ENCODE measurements at places on chromosomes 16 and 17.

DNA sequence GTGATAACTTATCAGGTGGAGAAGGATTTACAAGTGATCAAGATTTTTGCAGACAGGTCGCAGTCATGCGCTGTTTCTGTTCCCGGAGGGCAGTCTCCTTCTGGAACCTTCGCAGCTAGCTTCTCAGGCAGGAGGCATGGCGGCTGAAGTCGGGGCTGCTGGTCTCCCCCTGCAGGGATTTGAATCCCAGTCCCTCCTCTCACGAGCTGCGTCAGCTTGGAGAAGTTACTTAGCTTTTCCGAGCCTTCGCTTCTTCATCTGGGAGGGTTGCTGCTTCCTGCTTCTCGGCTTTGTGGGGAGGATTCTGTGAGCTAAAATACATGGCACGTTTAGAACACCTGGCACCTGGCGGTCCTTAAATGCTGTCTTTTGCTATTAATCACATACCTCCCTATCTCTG lies 287.8 kb upstream of the FOXF1 start:
- DNase-seq = no peak

DNA sequence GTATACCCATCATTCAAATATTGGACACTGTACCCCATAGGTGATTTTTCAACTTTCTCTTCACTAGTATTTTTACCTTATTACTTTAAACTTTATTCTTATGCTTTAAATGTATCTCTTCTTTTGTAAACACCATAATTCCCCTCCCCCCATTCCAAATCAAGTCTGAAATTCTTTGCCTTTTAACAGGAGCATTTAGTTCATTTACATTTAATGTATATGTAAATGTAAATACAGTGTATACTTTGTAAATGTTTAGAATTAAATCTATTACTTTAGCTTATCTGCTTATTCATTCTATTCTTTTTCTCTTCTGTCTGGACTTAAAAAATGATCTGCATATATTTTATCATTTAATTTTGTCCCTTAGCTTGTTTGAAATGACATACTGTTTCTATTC lies 30.0 kb upstream of the ADGRG1 start:
- no peak for DNase-seq

- DNase-seq = no peak
These were observed 220.1 kb upstream of the MPHOSPH6 start for GRCh38 chr16:82389956-82390650.

- DNase-seq = no peak
These were observed 33.7 kb upstream of the VPS4A start for GRCh38 chr16:69277413-69277812.

- DNase-seq = no peak
These were observed 2.2 kb downstream of the JUP start for GRCh38 chr17:41784207-41784744.

DNA sequence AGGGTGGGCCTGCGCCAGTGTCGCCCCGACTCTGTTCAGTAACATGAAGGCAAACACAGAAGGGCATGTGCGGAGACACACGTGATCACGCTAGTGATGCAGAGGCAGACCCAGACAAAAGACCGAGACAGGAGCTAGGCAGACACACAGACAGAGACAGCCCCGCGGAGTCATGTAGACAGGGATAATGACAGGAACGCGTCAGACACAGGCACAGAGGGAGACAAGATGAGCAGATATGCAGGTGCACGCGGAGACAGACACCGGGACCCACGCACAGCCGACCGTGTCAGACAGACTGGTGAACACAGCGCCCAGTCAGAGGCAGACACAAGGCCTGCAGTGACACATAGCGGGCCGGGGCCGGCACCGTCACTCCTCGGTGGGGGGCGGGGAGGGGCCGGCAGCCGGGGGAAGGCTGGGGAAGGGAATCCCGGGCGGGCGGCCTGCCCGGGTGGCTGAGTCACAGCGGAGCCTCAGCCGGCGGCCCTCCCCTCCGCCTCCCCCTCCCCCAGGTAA lies 7.4 kb downstream of the KDM6B start:
- peak; percentile 93 for DNase-seq

- DNase-seq = no peak
These were observed 14.4 kb downstream of the HSD17B2 start for GRCh38 chr16:82049484-82049883.

DNA sequence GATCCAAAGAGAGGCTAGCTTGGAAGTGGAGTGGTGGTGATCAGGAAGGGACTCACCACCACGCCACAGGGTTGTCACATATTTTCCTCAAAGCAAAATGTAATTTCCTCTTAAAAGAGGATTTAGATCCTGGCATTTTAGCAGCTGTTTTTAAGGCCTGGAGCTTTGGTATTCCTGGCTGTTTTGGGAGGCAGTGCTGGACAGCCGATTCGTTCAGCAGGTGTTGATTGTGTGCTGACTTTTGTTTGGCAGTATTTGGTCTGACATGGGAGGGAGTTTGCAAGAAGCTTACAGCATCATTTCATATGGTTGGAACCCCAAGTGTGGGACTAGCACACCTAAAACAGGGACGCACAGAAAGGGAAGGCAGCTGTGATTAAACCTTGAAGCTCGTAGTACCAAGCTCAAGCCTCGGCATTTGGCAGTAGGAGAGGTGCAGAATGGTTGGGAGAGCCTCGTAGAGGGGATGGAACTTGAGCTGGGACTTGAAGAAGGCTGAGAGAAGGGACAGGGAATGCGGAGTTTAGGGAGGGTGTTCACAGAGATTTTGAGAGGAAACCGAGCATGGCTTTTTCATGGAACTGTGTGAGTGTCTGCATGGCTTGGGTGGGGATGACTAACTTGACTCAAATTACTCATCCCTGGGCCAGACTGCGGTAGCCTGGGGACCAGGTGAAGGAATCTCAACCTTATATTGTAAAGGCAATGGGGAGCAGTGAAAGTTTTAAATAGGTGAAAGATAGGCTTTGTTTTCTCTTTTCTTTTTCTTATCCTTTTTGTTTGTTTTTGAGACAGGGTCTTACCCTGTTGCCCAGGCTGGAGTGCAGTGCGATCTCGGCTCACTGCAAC lies 52.3 kb downstream of the RPTOR start:
- DNase-seq = peak; percentile 19

DNA sequence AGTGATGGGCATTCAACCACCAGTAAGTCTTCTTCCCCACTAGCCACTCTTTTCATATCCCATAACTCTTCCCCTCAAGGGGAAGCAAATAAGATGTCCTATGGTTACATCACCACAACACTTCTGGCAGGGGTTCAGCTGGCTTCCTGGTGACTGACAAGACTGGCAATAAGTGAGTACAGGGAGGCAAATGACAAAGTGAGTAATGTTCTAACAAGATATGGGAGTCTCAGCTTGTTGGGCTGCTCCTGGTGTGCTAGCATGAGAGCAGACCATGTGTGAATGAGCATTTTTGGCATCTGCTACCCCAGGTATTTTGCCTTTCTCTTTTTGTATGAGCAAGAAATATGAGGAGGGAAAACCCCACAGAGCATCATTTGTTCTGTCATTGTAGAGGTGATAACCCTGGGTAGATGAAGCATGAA lies 9.9 kb downstream of the TMIGD1 start:
- DNase-seq = peak; percentile 43

- DNase-seq = no peak
These were observed 8.4 kb downstream of the MYO1C start for GRCh38 chr17:1484060-1484535.

DNA sequence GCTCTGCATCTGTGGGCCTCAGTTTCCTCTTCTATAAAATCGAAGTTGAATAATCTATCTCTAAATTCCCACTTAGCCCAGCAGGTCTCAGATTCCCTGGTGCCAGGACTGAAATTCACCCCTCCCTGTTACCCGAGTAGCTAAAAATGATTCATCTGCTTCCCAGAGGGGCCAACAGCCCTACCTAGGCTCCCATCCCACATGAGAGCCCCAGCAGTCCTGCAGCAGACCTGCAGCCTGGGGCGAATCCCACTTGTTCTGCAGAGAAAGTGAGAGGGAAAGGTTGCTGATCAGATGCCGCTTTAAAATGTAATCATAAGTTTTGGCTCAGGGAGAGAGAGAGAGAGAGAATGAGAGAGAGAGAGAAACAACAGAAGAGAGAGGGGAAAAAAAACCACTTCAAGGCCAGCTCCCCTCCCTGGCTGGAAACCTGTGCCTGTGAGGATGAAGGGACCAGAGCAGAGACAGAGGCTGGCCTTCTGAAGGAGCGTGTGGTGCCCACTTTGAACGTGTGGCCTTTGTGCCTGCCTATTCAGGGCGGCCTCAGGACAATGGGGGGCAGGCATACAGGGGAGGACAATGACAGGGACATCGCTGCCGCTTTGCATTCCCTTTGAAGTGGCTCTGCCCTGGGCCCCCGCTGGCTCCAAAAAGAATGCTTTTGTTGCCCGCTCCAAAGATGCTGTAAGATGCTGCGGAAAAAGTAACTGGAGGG lies 85.2 kb upstream of the NKD1 start:
- no peak for DNase-seq

DNA sequence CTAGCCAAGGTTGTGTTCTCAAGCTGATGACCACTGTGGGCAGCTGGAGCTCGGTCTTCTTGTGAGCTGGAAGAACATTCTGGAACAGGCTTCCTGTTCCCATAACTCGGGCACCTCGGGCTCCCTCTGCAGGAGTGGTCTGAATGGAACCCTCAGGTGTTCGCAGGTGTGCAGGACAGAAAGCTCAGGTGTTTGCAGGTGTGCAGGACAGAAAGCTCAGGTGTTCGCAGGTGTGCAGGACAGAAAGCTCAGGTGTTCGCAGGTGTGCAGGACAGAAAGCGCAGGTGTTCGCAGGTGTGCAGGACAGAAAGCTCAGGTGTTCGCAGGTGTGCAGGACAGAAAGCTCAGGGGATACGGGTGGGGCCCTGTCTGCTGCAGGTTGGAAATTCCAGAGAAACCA lies 109.0 kb upstream of the CACNG5 start:
- no peak for DNase-seq

- DNase-seq = no peak
These were observed 5.5 kb upstream of the MAF start for GRCh38 chr16:79605999-79606398.

DNA sequence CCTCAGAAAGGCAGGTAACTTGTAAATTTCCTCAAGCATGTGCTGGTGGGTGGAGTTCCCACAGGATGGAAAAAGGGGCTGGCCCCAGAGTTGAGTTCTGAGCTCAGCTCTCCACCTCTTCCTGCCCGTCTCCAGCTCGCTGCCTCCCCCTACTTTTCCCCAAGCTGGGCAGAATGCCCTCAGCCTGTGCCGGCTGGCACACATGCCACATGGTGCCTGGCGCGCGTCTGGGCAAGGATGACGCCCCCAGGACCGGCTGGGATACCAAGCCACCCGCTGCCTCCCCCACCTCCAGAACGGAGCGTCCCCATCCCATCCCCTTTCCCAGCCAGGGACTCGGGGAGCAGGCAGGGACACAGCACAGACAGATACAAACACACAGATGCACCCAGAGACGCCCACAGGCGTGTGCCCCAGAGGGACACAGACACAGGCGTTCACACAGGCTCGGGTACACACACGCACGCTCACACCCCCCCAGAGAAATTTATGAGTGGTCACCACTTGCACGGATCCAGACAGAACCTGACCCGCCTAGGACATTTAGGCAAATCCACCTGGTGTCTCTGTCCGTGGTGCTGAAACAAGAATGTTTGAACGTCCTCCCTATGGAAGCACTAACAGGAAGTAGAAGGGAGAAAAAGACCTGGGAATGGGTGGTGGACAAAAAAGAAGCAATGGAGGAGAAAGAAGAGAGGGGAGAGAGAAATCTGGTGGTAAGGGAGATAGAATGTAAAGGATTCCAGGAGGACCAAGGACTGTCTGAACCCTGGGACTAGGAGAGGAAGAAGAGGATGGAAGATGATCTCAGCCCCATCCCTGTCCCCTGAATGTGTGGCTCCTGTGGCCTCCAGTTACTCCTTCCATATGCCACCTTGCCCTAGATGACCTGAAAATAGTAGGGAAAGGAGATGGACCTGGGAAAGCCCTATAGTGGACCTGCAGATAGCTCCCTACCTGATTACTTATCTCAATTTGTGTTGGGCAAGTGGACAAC lies 15.5 kb downstream of the NEUROD2 start:
- no peak for DNase-seq

DNA sequence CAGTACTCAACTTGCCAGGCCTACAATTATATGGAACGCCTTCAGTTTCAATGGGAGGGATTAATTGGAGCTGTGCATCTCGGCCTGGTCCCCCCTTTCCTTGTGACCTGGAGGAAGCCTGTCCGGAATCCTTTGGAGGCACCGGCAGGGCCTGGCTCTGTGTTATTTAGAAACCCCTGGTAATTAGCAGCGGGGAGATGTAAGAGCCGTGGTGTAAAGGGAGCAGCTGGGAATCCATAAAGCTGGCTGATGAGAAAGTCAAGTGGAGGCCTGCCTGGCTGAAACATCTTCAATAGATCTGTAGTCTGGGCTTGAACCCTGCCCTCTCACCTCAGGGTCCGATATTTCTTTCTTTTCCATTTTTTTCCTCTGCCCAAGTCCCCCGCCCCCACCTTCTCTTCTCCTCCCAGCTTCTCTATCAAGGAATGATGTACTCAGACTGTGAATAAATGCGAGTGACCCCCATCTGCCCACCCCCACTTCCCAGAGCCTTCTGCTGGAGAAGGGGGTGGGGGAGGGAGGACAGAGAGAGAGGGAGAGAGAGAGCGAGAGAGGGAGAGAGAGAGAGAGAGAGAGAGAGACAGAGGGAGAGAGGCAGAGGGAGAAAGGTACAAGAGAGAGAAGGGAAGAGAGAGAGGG lies 495.5 kb upstream of the ZFHX3 start:
- no peak for DNase-seq

DNA sequence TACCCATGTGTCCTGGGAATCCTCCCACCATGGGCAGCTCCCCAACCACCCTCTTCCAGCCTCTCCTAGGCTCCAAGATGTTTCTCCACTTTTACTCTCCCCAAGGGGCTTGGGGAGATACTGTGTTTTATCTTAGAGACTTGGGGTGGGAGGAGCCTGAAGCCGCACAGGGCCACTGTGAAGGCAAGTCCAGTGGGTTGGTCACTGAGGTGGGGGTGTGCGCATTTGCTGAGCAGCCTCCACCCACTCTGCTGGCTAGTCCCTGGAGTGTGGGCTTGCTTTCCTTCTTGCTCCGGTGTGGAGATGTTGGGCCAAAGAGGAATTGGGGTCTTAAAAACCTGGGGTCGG lies 4.1 kb upstream of the CLDN9 start:
- DNase-seq = no peak

GRCh38 chr17:67602974-67603373 lies 114.8 kb upstream of the NOL11 start:
- DNase-seq = peak; percentile 19

DNA sequence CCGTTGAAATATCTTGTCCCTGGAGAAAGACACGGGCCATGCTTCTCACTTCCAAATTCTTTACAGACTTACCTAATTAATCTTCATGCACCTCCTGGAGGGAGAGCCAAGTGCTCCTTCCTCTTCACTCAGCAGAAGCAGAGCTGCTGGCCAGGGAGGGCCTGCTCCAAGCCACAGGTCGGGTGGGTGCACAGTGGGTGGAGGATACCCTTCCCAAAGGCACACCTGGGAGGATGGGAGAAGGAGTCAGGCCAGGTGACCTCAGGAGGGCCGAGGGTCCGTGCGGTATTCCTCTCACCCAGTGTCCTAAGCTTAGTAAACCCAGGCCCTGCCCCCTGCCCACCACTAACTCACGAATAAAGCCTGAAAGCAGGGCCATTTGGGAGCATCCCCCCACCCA lies 171.3 kb upstream of the RPL38 start:
- no peak for DNase-seq

All from stimulated activated CD4-positive, alpha-beta T cell treated with anti-CD3 and anti-CD28 coated beads, Interleukin-4, amount 100 ng/mL, for 4 hours (primary cell).